ENCODE measurements at places on chromosomes 11 and 22. TPM values are rescaled to one million over a fixed set of nuclear protein-coding genes. Genes with fewer than 3 reads are reported as not detected.

- DNase-seq = no peak
- H3K4me3 ChIP-seq = no peak overlapping the region
- H3K4me1 ChIP-seq = no peaks in the 10 kb centered on the region
- no peaks in the 10 kb centered on the region for H3K36me3 ChIP-seq
These were observed 438.4 kb upstream of the CHORDC1 start for GRCh38 chr11:90661233-90661632.

- peaks cover 10% of the 10 kb centered on the region for H3K27me3 ChIP-seq
- no peaks in the 10 kb centered on the region for H3K36me3 ChIP-seq
- no peak overlapping the region for H3K4me3 ChIP-seq
These were observed 5.4 kb downstream of the IZUMO1R start for GRCh38 chr11:94309757-94310156.

The USH1C gene
- total RNA-seq = 30.0 TPM

DNA sequence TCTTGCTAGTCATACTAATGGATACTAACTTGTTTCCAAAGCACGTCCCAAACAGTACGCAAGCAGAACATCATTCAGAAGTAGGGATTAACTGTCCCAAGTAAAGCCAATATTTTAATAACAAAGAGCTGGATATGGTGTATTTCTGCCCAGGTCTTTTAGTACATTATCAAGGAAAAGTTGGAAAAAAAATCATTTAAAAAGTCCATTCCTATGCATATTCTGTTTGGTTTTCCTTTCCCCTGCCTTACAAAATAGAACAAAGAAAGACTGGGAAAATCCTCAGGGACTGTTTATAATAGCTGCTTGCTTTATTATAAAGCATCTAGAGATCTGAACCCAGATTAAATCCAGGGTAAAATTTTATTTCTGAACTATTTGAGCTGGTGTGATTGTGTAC, 83.9 kb downstream of the UVRAG start:
- H3K4me1 ChIP-seq = peaks cover 17% of the 10 kb centered on the region
- no peak overlapping the region for H3K4me3 ChIP-seq
- DNase-seq = no peak
- H3K27ac ChIP-seq = no peak overlapping the region
- no peaks in the 10 kb centered on the region for H3K36me3 ChIP-seq

The FBXO3 gene
- total RNA-seq = 29.3 TPM

GRCh38 chr22:25942856-25943411, 200.9 kb downstream of the MYO18B start:
- DNase-seq = no peak

GRCh38 chr11:61949169-61950034, 749 bp upstream of the BEST1 start:
- no peaks in the 10 kb centered on the region for H3K36me3 ChIP-seq
- H3K4me1 ChIP-seq = peaks cover 22% of the 10 kb centered on the region
- peak overlapping the region; percentile 8 for H3K4me3 ChIP-seq
- DNase-seq = no peak
- H3K27ac ChIP-seq = peak overlapping the region; percentile 61

- no peak overlapping the region for H3K27ac ChIP-seq
- no peaks in the 10 kb centered on the region for H3K27me3 ChIP-seq
- DNase-seq = no peak
- H3K36me3 ChIP-seq = no peaks in the 10 kb centered on the region
- H3K4me1 ChIP-seq = peaks cover 12% of the 10 kb centered on the region
These were observed 23.5 kb downstream of the APLNR start for GRCh38 chr11:57213342-57214097.

GRCh38 chr11:99739464-99740089, 718.8 kb downstream of the CNTN5 start:
- no peak overlapping the region for H3K27ac ChIP-seq
- no peaks in the 10 kb centered on the region for H3K36me3 ChIP-seq
- H3K4me3 ChIP-seq = no peak overlapping the region
- DNase-seq = no peak
- no peaks in the 10 kb centered on the region for H3K4me1 ChIP-seq
- H3K27me3 ChIP-seq = no peaks in the 10 kb centered on the region

The IL17RA gene
- 8.0 TPM for total RNA-seq

- peak; percentile 44 for DNase-seq
- no peaks in the 10 kb centered on the region for H3K27me3 ChIP-seq
- H3K4me3 ChIP-seq = no peak overlapping the region
These were observed 41.8 kb upstream of the SHANK2 start for GRCh38 chr11:71293961-71294782.

DNA sequence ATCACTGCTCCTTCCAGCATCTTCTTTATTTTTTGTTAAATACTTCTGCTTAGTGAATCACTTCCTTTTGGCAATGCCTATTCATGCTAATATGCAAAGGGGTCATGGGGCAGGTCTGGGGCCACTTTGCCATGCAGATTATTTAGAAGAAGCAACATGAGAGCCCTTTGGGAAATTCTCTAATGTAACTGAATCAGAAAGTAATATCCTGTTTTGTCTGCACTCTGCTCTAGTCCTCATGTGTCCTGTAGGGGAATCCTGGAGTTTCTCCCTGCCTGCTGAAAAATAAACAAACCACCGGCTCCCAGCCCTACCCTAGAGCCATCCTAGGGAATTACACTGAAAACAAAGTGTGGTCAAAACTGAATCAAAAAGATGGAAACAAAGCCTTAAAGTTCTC, 176.5 kb upstream of the POU2AF2 start:
- no peaks in the 10 kb centered on the region for H3K4me1 ChIP-seq
- no peak overlapping the region for H3K27ac ChIP-seq
- no peak for DNase-seq
- H3K27me3 ChIP-seq = no peaks in the 10 kb centered on the region
- no peaks in the 10 kb centered on the region for H3K36me3 ChIP-seq

The GGT1 gene
- total RNA-seq = 4.2 TPM

DNA sequence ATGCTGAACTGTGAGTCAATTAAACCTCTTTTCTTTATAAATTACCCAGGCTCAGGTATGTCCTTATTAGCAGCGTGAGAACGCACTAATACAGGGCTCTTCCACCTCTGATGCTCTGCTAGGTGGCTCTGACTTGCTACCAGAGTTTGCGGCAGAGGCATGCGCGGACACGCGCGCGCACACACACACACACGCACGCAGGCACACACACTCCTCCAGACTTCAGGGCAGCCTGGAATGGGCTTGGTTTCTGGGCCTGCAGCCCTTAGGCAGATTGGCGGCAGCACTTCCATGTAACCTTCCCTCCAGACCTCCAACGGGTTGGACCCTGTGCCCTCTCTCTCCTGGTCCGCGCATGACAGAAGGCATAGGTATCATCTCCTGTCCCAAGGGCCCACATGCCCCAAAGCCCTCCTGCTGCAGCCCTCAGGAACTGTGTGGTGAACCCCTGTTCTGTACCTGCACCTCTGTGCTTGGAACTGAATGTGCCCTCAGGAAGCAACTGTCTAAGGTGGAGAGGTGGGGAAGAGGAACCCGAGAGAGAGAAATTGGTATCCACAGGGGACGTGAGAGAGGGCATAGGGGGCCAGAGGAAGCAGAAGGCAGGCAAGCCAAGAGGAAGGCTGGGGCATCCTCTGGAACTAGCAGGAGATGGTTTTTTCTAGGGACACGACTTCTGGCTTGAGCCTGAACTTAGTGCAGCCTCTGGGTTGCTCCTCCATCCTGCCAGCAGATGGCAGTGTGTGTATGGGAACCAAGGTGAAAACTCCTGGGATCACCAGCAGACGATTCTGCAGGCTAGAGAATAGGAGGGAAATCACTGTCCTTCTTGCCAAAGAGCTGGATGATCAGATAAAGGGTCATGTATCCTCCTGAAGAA, 23.4 kb upstream of the RIC3 start:
- no peak overlapping the region for H3K27ac ChIP-seq
- no peaks in the 10 kb centered on the region for H3K36me3 ChIP-seq
- peaks cover 41% of the 10 kb centered on the region for H3K27me3 ChIP-seq
- peak; percentile 51 for DNase-seq

DNA sequence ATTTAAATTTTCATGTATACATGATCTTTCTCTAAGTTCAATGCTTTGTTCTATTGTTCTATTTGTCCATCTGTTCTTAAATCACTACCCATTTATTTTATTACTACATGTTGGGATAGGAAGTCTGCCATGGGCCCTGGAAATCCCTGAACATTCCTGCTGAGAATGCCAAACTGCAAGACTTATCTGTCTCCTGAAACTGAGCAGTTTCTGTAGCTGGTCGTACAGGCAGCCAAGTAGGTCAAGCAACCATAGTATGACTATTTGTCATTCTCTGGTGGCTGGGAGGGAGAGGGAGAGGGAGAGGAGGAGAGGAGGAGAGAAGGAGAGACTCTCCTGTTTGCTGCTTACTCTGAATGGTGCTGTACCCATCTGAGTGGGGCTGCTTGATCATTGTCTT, 82.8 kb upstream of the SNX19 start:
- H3K27me3 ChIP-seq = peaks cover 12% of the 10 kb centered on the region
- no peak overlapping the region for H3K27ac ChIP-seq
- no peak overlapping the region for H3K4me3 ChIP-seq
- H3K36me3 ChIP-seq = no peaks in the 10 kb centered on the region

DNA sequence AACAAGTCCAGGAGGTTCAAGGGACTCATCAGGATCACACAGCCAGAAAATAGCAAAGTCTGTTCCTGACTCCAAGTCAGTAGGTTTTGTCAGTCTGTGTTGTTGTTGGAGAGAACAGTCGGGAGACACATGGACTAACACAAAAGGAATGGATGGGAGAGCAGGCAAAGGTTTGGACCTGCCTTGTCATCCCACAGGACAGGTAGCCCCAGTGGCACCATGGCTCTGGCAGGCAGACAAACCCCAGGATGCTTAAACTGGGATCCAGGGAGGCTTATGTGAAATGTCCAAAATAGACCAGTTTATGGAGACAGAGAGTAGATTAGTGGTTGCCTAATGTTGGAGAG, 201.6 kb upstream of the NAV2 start:
- no peak overlapping the region for H3K4me3 ChIP-seq
- H3K27me3 ChIP-seq = peaks cover 28% of the 10 kb centered on the region
- no peaks in the 10 kb centered on the region for H3K36me3 ChIP-seq

DNA sequence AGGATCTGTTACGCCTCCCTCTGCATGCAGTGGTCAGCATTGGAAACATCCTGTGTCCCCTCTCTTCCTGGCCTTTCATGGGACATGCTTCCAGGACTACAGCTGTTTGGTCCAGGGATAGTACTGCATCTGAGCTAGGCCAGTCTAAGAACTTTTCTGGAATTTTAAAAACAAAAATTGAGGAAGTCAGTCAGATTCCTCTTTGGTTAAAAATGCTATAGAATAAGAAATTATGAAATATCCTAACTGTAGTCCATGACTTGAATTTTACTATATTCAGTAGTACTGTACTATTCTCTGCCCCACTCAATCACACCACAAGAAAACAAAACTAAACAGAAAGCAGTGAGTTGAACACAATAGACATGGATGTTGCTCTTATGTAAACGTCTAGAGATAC, 201.0 kb upstream of the CADM1 start:
- no peak for DNase-seq
- peaks cover 35% of the 10 kb centered on the region for H3K4me1 ChIP-seq
- H3K36me3 ChIP-seq = peaks cover 10% of the 10 kb centered on the region

GRCh38 chr22:29816128-29816527, 21.9 kb downstream of the ASCC2 start:
- DNase-seq = no peak
- no peak overlapping the region for H3K27ac ChIP-seq

All from type B pancreatic cell (in vitro differentiated cells).